ENCODE measurements at places on chromosomes 7 and 10.

DNA sequence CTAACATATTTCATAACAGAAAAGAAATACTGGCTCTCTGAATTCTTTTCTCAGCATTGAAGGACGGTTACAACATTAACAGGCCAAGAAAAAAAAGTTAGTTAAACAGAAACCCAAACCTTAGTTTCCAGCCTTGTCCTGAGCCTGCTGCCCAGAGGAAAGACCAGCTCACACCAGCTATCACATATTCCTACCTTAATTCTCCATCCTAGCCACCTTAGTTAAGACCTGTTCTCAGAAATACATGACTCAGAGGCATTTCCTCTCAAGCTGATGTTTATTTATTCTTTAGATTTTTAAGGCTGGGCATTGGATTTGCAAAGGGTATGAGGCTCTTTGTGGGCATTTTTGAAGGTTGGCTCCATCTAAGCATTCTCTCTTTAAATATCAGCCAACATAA lies 34.3 kb upstream of the ADAM12 start:
- no peak for DNase-seq

GRCh38 chr7:35355911-35356310 lies 102.0 kb upstream of the TBX20 start:
- no peak for DNase-seq

GRCh38 chr10:60823324-60823723 lies 45.0 kb downstream of the CDK1 start:
- no peak for DNase-seq

- no peak for DNase-seq
Observed at GRCh38 chr10:109386921-109387320, 536.4 kb downstream of the XPNPEP1 start.

DNA sequence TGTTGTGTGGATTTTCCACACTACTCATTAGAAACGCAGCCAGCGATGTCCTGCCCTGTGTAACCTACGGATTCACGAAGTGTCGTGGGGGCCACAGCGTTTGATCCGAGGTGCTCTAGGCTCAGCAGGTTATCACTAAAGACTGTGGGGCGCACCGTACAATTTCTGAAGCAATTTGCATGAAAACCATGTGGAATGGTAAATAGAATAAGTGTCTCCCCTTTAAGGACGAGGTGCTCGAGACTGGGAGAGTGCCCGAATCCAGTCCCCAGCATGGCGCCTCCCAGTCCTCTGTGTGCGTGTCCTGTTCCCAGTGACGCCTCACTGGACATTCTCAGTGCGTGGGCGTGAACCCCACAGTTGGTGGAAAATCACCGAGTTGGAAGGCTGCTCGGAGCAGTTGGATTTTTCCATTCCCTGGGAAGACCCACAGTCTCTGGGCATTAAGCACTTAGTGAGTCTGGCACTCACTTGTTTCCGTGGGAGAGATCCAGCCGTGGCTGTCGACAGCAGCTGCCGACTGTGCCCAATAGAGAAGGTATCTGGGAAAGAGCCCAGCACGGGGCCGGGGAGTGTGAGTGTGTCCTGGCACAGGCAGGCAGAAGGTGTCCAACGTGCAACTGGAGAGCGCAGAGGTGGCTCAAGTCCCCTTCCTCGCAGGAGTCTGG lies 37.0 kb downstream of the PFKP start:
- no peak for DNase-seq

GRCh38 chr7:480531-481218 lies 39.0 kb downstream of the PDGFA start:
- no peak for DNase-seq

DNA sequence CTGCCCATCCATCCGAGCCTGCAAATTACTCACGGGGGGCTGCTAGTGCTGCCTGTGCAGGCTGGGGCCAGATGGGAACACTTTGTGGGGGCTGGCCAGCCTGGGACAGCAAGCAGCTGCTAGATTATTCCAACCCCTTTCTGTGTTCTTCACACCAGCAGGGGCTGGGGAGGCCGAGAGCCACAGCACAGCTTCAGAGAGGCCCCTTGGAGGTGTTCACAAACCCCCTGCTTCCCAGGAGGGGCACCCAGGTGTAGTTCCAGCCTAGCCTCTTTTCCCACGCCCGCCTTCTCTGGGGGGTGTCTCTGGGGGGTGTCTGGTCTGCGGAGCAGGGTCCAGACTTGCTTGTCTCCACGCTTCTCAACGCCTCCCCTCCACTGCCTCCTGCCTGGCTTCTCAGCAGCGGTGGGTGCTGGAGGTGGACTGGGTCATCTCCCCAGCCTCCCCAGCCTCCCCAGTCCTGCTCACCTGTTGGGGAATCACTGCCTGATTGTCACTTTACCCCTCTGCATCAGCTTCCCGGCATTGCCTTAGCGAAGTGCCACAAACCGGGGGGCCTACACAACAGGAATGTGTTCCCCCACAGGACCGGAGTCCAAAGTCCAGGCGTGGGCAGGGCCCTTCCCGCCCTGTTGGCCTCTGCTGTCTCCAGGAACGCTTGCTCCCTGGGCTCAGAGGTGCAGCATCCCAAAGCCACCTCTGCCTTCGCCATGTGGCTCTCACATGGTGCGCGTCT lies 74.0 kb upstream of the EN2 start:
- DNase-seq: no peak

GRCh38 chr7:158494643-158495042 lies 93.0 kb downstream of the PTPRN2 start:
- DNase-seq: no peak

DNA sequence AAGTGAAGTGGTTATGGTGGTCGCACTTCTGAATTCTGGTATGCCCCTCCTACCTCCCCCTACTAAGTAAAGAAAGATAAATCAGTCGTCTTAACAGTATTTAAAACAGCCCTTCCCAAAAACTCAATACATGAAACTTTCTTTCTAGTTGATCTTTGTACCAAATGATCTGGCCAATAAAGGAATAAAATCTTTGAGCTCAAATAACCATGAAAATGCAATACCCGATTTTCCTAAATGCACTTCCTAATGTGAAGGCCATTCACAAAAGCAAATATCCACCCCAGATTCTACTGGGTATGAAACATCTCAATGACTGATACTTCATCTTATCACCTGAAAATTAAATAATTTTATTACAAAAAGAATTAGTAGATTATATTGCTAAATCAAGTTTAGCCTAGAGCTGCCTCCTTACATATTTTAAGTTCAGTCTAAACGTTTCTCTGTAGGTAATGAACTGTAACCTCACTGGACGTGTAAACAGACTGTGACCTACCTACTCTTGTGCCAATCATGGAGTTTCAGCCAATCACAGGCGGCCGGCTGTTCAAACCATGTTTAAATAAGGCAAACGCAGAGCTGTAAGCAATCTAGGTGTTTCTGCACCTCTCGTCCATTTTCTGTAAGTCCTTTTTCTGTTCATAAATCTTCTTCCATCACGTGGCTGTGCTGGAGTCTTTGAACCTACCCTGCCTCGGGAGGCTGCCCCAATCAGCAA lies 146.9 kb upstream of the AKR1E2 start:
- DNase-seq: no peak

DNA sequence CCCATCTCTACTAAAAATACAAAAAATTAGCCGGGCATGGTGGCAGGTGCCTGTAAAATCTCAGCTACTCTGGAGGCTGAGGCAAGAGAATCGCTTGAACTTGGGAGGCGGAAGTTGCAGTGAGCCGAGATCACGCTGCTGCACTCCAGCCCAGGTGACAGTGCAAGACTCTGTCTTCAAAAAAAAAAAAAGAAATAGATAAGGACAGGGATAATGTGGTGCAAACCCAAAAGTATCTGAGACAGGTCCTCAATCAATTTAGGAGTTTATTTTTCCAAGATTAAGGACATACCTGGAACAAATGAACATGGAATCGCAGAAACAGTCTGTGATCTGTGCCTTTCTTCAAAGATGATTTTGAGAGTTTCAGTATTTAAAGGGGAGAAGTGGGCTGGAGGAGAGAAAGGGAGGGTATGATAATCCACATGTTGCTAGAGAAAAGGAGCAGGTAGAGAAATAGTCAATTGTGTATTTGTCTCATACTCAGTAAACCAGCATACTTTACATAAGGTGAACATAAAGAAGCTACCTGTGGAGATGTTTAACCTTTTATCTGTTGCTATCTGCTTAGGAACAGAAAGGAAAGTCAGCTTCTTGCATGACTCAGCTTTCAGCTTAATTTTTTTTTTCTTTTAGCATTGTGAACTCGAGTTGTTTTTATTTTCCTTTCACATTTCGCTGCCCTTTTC lies 4.9 kb upstream of the MTPN start:
- DNase-seq: no peak

DNA sequence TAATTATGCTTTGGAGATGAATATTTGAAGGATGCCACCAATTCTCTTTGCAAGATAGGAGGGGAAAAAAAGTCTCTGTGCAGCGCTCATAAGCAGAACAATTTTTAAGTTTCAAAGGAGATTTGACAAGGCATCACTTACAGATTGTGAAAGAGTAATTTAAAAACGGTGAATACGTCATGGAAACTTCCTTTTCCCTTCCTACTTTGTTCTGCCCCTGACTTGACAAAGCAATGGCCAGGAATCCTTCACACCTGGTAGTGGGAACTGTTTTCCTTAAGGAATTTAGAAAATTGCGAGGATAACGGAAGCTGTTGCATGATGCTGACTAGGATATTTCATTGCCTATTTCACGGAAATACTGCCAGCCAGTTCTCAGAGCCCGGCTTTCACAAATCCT lies 16.7 kb downstream of the FAM107B start:
- DNase-seq: no peak

DNA sequence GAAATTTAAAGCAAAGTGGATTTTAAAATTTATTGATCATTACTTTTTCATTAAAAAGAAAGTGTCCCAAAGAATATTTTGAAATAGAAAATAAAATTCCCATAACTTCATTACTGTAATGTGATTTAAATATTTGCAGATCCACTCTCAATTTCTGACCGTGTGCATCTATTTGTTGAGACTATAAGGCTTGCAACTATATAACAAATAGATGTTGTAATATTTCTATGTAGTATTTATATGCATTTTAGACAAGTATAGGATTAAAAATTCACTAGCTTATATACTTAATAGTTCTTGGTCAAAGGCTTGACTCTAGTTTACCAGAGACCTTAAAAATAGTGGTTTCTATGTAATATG lies 3.8 kb downstream of the HHEX start:
- DNase-seq: no peak

- no peak for DNase-seq
Observed at GRCh38 chr10:101016814-101017213, 14.1 kb downstream of the PDZD7 start.

- DNase-seq: no peak
Observed at GRCh38 chr7:87220734-87221215, 1.2 kb upstream of the TMEM243 start.

DNA sequence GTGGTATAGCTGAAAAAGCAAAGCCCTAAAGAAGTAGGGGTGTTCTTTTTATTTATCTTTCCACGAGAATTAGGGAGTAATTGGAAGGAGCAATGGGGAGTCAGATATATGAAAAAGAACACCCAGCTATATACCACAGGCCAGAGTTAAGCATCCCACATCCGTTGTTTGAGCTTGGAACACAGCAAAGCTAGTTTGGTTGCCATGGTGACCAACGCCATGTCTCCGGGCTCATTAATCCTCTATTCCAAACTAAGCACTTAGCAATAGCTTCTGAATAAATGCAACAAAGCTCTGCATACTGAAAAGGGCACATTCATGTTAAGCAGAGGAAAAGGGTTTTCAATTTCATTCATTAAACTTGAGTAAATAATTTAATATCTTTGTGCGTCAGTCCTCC lies 23.5 kb downstream of the ASB4 start:
- peak; percentile 19 for DNase-seq

Data from NB4 (cell line).